Renal cortex interstitium (tissue), 15 donors: ENCODE measurements at places on chromosomes 13 and 19. TPM values are rescaled to one million over a fixed set of nuclear protein-coding genes. Genes with fewer than 3 reads are reported as not detected.

FRY gene
- polyA plus RNA-seq, result 48.8 TPM

NOSIP gene
- 67.5 TPM for polyA plus RNA-seq

GPR183 gene
- polyA plus RNA-seq, result 3.6 TPM

AMH gene
- polyA plus RNA-seq, result 2.8 TPM

ANKLE1 gene
- polyA plus RNA-seq, result 0.95 TPM

GAS6 gene
- 29.2 TPM for polyA plus RNA-seq

IGFL2 gene
- polyA plus RNA-seq, result 0.09 TPM

ZNF223 gene
- 15.1 TPM for polyA plus RNA-seq

ZNF28 gene
- polyA plus RNA-seq, result 23.1 TPM

SMIM44 gene
- 0.74 TPM for polyA plus RNA-seq

DNA sequence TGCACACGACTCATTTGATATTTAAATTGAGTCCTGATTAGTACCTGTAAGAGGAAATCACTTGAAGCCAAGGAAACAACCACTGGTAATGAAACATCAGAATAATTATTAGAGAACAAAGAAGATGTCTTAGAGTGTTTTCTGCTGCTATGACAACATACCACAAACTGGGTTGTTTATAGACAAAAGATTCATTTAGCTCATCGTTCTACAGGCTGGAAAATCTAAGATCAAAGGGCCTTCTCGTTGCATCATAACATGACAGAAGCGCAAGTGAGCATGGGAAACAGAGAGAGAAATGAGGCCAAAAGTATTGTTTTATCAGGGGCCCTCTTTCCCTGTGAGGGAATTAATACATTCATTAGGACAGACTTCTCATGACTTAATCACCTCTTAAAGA is 1024.0 kb upstream of the PCDH9 start:
- DNase-seq, result no peak

DNA sequence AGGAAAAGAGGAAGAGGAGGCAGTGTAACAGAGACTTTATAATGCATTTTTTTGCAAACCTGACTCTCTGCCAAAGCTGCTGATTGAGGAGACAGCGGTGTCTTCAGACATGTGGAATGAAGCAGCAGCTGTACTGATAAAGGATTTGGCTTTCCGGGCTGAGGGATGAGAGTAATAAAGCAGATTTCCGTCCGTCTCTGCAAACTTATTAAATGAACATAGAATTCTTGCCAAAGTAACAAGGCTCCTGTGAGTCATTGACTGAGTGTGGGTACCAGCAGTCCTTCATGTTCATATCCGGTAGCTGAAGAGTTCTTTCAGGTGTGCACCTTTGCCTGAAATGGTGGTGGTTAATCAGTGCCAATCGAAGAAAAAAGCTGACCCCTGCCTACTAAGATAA is 112.6 kb downstream of the LIG4 start:
- DNase-seq, result no peak

GRCh38 chr13:33730619-33731018 is 87.3 kb upstream of the RFC3 start:
- no peak for DNase-seq

DNA sequence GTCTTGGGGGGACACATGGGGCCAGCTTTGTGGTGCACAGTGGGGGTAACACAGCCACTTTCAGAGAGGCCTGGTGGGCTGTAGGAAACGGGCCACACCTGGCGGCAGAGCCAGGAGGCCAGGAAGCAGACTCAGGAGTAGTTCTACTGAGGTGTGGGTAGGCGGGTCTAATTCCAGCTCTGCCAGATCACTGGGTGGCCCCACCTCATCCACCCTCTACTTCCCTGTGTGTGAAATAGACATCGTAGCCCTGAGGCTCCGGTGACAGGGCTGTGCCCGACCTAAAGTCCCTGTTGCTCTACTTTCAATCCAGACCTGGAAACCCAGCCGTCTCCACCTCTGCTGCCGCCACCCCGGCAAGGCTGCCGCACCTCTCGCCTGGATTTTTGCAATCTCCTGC is 4.0 kb downstream of the NKPD1 start:
- no peak for DNase-seq

- DNase-seq, result no peak
These were observed 343.7 kb upstream of the ARGLU1 start for GRCh38 chr13:106911627-106912026.

- no peak for DNase-seq
These were observed 31.0 kb downstream of the FOXO1 start for GRCh38 chr13:40635315-40635995.

DNA sequence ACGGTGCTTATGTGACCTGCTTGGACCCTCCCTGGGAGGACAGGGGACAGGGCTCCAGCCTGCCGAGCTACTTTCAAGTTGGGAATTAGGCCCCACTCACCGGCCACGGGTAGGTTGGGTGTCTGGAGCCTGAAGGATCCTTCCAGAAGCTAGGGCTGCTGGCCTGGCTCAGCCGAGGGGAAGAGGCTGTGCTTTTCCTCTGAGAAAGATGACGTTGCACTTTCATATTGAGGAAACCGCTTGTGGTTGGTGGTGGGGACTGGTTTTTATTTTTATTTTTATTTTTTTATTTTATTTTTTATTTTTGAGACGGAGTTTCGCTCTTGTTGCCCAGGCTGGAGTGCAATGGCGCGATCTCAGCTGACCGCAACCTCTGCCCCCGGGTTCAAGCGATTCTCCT is at the start of gene TMEM150B:
Gene TMEM150B (minus strand): TSS at position 170 of the 400 bp plus-strand sequence. CDS start 4,305 bp downstream, outside the sequence.
- no peak for DNase-seq

GRCh38 chr19:13053761-13054625 is 48.7 kb downstream of the LYL1 start:
- peak; percentile 80 for DNase-seq

DNA sequence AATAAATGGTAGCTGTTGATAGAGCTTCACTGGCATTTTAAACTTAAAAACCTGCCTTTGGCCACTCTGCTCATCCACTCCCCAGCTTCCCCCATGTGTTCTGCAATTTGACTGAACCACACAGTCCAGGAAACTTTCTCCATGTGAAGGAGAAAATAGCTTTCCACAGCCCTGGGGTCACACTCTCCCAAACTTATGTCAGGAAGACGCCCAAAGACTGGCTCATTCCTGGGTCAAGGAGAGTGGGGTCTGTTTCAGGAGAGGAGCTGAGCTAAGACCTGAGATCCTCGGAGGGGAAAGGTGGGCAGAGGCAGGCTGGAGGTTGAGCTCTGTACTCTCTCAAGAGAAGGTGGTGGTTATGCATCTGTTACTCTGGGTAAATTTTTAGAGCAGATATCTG is 48.7 kb upstream of the GPI start:
- DNase-seq, result no peak

DNA sequence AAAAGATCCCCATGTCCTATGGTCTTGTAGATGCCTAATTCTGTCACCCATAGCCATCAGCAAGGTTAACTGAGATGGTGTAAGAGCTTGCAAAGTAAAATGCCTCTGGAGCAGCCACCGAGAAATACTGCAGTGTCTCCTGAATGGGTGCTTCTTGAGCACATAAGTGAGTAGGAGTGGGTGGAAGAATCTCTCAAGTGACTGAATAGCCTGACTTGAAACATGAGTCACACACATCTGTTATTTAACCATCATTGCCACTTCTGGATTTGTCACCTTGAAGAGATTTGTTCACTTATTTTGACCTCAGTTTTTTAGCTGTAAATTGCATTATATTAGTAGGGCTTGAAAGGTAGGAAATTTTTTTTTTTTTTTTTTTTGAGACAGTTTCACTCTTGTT is 2.3 kb downstream of the ZNF714 start:
- DNase-seq, result no peak

GRCh38 chr19:34669305-34669704 is 7.7 kb downstream of the SCGB2B2 start:
- DNase-seq, result no peak

GRCh38 chr13:111242585-111242984 is 77.9 kb upstream of the TEX29 start:
- no peak for DNase-seq
